Mesangial cell (primary cell): ENCODE measurements at places on chromosomes 11 and 22. TPM values are rescaled to one million over a fixed set of nuclear protein-coding genes. Genes with fewer than 3 reads are reported as not detected.

Gene FBXO7
- 71.9 and 89.8 TPM in 2 replicates for total RNA-seq

Gene TTC12
- total RNA-seq, result 6.4 and 13.7 TPM in 2 replicates

Gene CHRM4
- total RNA-seq, result 0.25 TPM in 1 of 2 replicates, not detected in the other

Gene OR8D4
- not detected in 2 replicates for total RNA-seq

Gene AMPD3
- 4.8 and 5.4 TPM in 2 replicates for total RNA-seq

Gene LRRC74B
- not detected in 2 replicates for total RNA-seq

Gene P2RY2
- 0.98 and 1.5 TPM in 2 replicates for total RNA-seq
